Fibroblast of the conjunctiva (primary cell): ENCODE measurements at places on chromosomes 5 and 9.

GRCh38 chr5:84688566-84688965, 303.9 kb upstream of the EDIL3 start:
- DNase-seq: peak; percentile 65

GRCh38 chr5:178120607-178121357, 7.5 kb downstream of the N4BP3 start:
- peak; percentile 3 for DNase-seq

DNA sequence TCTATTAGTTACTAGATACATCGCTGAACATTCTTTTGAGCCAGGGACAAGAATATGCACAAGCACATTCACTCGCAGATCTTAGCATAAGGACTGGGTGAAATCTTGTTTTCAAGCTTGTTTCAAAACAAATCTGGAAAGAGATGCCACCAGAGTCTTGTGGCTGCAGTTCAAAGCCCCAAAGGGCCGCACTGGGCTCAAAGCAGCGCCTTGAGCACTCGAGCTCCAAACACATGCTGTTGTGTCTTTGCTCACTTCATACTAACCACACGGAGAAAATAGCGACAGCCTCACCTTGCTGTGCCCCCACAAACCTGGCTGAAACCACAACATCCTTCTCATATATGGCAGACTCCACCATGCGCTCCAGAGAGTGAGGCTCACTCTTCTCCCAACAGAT, 34.2 kb upstream of the IL7R start:
- no peak for DNase-seq

DNA sequence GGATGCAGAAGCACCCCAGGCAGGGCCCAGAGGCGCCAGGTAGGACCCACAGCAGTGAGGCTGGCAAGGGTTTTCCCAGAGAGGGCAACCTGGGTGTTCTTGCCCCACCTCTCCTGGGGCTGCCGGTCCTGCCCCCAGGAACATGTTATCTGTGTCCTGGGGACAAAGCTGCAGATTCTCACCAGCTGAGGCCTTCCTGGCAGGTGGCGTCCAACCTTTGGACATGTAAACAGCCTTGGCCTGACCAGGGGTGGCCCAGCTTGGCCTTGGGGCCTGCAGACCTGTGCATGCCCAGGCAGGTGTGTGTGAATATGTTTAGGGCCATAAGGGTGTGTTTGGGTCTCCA, 101.8 kb upstream of the LARP1 start:
- no peak for DNase-seq

GRCh38 chr5:160315968-160316367, 3.6 kb upstream of the CCNJL start:
- no peak for DNase-seq

GRCh38 chr5:133514456-133514855, 97.9 kb downstream of the FSTL4 start:
- no peak for DNase-seq

DNA sequence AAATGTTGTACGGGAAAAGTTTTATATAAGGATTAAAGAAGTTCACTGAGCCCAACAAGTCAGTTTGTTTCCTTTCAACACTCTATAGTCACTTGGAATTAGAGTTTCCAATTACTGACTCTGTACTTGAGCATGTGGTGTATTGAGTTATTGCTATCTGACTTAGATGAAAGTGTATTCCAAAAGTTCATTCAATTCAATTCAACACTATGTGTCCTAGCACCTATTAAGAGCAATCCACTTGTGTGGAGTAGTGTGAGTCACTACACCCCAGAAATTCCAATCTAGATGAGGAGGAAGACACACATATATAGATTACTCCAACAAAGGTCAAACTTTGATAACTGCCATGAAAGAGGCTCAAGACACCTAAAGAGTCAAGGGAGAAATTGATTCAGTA, 98.2 kb upstream of the SLCO6A1 start:
- DNase-seq: no peak

DNA sequence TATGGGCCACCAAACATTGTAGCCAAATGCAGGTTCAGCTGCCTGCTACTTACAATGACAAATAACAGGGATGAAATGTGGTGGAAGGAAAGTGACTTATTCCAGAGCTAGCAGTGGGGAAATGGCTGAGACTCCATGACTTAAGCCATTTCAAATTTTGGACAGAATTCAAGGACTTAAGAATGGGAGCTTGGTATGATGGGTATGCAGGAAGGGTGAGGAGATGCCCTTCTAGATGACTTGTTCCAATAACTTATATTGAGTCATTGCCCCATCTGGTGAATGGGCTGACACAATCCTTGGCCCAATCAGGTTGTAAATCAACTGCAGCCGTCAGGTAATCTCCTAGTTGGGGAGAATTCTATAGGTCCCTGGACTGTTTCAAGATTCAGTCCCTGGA, 230.7 kb upstream of the SGCD start:
- no peak for DNase-seq

DNA sequence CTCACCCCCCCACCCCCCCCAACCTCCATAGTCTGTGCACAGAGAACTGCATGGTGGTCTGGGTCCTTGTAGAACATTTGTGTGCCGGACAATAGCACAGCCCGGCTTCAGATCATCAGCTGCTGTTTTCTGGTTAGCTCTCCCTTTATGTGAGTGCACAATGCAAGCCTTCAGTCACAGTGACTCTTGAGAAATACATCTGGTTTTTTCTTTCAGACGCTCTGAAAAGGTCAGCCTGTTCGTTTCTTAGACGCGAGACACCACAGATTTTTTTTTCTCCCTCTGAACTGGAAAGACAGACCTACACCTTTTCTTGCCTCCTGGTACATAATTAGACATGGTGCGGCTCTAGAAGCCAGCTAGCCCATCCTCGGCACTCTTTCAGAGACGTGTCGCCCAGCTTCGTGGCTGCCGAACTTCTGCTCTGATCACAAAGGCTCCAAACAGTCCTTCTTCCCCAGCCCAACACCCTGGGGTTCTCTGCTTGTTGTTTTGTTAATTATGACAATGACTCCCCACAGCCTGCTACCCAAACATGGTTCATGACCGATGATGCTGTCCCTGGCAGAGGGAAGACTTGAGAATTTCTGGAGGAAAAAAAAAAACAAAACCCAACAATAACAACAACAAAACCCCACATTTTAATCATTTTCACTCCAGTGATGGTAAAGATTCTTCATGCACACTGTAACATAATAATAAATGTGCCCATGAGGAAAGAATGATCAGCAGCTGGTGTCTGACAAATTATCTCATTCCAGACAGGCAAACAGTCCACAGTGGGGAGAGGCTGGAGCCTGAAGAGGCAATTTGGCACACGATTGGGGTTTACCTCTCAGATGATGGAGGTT, 241.4 kb upstream of the ZNF462 start:
- DNase-seq: no peak

DNA sequence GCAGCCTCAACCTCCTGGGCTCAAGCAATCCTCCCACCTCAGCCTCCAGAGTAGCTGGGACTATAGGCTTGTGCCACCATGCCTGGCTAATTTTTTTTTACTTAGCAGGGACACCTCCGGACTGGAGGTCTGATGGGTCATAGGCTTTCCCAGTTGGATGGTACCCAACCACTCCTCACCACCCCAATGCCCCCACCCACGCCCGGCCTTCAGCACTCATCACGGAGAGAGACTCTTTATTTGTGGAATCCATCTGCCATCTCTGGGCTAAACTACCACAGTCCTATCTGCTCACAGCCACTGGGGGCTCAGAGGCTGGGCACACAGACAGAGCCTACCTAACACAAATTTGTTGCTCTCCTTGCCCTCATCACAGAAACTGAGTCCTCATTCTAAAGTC, 58.3 kb upstream of the STXBP1 start:
- no peak for DNase-seq

- no peak for DNase-seq
Measured at GRCh38 chr9:135770203-135770535, 68.2 kb downstream of the KCNT1 start.

DNA sequence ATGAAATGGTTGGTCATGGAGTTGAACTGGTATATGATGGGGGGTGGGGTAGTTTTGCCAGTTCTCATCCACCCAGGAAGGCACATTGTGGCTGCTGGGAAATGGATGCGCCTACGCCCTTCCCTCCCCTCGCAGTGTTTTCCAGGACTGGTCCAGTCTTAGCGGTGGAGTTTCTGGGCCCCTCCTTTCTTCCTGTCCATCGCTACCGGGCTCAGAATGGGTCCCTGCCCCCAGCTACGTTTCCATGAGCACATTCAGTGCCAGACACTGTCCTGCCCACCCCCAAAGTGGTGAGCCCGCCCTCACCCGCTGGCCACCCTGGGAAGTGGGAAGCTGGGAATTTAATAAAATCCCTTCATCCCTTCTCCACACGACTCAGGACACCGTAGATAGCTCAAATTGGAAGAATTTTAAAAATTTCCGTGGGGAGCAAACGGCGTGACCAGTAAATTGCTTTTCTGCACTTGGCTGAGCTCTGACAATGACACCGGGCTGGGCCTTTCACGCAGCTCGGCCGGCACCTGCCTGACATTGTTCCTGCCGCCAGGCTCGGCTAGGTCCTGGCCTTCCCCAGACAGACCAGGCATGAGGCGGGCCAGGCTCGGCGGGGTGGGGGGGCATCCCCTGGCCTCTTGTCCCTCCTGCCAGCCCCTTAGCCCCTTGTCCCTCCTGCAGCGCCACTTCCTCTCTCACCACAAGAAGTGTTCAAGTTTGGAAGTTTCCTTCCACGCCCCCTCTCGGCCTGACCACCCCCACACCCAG, 3.6 kb downstream of the FGF18 start:
- DNase-seq: no peak

DNA sequence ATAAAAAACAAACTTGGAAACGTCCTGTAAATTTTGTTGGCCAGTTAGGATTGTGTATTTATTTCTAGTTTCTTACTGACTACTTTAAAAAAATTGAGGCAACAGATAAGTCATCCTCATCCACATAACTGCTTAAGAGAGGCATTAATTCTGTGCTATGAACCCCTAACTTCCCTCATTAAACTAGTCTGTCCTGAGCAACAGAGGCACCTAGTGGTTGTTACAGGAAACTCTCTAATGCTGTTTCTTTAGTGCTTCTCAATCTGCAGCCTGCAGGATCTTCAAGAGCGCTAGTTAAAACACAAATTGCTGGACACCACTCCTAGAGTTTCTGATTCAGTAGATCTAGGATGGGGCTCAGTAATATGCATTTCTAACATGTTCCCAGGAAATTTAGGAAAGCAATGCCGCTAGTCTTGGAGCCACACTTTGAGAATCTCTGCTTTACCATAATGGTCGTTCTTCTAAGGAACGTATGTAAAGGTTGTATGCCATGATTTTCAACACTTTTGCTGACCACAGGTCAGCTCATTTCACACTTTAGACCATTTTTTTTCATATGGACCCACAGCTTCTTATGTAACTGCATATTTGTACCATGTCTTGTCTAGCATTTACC, 410.1 kb upstream of the SMARCA2 start:
- DNase-seq: peak; percentile 8

DNA sequence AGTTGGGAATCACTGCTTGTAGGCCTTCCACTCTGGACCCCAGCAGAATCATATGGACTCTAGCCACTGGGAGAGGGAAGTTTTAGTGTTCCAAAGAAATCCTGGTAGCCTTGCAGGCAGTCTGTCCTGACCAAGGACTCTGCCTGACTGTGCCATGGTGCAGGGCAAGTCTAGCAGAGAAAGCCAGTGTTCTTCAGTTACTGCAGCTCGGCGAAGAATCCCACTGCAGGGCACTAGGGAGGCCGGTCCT, 20.3 kb upstream of the MATR3 start:
- no peak for DNase-seq

DNA sequence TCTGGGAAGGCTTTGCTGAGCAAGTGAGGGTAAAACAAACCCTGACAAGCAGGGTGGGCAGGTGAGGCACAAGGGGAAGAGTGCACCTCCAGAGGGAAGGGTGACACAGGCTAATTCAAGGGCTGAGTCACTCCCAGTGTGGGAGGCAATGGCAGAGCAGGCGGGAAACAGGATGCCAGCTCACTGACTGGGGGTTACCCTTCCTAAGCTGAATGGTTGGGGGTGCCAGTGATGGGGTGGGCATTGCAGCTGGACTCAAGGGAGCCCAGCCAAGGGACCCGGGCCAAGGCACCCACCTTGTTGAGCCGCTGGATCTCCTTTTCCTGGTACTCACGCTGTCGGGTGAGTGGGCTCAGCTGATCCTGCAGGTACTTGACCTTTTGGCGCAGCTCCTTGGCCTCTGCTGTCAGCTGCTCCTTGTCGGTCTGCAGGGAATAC, 18.4 kb downstream of the GPX3 start:
- DNase-seq: no peak

DNA sequence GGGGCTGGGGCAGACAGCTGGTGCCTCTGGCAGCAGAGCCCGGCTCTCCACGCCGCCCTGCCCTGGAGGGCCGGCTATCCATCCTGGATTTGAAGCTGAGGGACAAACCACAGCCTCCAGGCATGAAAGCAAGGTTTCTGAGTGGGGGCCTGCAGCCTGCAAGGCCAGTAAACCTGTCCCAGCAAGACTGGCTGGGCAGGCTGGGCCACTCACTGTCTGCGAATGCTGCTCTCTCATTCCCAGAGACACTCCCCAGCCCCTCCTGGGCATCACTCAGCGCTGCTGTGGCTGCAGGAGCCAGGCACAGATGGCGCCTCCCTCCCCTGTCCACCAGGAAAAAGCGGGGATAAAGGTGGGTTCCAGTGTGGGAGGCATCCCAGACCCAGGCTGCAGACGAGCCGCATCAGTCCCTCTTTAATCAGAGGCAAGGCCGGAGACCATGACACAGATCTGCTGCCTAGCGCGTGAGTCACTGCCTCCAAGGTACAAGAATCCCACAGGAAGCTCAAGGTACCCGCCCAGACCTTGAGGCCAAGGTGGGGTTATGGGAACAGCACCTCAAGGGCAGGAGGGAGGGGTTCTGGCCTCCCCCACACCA, 118.0 kb downstream of the VAV2 start:
- no peak for DNase-seq

- DNase-seq: peak; percentile 17
Measured at GRCh38 chr5:71932655-71933338, 174.5 kb upstream of the MAP1B start.

- DNase-seq: no peak
Measured at GRCh38 chr9:72025906-72026305, 34.5 kb downstream of the C9orf57 start.

- no peak for DNase-seq
Measured at GRCh38 chr5:133691448-133691847, 79.1 kb upstream of the FSTL4 start.

DNA sequence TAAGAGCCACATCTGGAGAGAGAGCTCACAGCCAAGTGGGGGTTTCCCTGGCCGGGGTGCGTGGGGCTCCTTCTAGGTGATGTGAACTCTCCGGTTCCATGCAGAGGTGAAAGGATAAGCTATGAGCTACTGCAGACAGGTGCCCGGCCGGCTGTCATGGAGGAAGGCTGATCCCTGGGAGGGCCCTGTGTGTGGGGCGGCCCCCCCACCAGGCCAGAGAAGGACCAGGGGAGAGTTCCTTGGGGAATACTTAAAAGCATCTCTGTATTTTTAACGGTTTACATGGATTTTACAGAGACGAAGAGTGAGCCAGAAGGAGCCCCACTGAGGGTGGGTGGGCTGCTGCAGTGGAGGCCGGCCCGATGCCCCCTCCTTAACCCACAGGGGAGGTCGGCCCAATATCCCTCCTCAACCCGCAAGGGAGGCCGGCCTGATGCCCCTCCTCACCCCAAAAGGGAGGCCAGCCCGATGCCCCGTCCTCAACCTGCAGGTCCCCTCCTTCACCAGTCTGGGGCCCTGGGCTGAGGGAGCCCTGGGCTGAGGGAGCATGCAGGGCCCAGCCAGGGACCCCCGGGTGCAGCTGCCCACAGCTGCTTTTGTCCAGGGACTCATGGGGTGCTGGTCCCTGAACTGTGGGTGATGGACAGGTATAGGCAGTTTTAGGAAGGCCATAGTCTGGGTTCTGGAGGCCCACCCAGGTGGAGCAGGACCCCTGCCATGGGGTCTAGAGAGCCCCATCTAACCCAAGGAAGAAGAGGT, 31.9 kb downstream of the MRPL36 start:
- DNase-seq: no peak

GRCh38 chr5:139040081-139040480, 158.1 kb downstream of the SIL1 start:
- no peak for DNase-seq
